ENCODE measurements at places on chromosomes 2 and 18. TPM values are rescaled to one million over a fixed set of nuclear protein-coding genes. Genes with fewer than 3 reads are reported as not detected.

The SOWAHC gene
- 13.5 TPM for total RNA-seq

The EIPR1 gene
- total RNA-seq, result 67.2 TPM

The STRADB gene
- total RNA-seq, result 38.3 TPM

The GRHL1 gene
- total RNA-seq, result 6.2 TPM

The ANKRD29 gene
- 0.27 TPM for total RNA-seq

The SERPINB4 gene
- total RNA-seq, result not detected

The NLRC4 gene
- not detected for total RNA-seq

DNA sequence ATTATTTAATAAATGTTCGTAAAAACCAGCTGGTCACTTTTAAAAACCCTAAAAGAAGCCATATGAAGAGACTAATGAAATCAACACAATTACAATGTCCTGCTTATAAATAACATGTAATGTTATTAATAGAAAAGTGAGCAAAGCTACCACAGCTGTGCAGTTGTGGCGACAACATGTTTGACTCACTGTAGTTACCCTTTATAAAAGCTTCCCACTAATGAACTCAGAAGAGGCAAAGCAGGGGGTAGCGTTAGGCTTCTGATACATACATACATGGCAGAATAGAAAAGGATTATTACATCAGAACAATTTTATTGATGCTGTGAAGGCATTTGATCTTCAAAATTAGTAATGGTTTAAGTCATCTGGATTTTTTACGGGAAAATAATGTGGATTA, 219.7 kb downstream of the SLC4A10 start:
- DNase-seq, result no peak

All from kidney epithelial cell (primary cell).